ENCODE measurements at places on chromosomes 4 and X.
A peak's percentile ranks its signal among the peaks of the same experiment; 100 is the strongest.

- DNase-seq = peak; percentile 56
These were observed 36.9 kb downstream of the STARD8 start for GRCh38 chrX:68684291-68684918.

DNA sequence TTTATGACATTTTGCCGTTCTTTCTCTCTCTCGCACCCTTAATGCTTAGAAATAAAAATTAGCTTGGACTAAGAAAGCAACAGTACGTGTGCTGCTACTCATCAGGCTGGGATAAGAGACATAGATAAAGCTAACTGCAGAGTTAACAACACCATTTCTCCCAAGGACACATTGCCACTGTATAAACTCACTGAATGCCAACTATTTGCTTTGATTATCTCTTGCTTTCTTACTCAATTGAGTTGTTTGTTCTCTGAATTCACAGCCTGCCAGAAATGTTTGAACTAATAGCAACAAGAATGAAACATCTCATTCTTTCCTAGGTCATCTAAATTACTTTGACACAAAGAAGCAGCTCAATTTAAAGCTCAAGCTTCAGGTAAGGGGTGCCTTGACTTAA is 34.6 kb downstream of the F8 start:
- no peak for DNase-seq

- no peak for DNase-seq
These were observed 254.8 kb downstream of the PCDH10 start for GRCh38 chr4:133403913-133404312.

DNA sequence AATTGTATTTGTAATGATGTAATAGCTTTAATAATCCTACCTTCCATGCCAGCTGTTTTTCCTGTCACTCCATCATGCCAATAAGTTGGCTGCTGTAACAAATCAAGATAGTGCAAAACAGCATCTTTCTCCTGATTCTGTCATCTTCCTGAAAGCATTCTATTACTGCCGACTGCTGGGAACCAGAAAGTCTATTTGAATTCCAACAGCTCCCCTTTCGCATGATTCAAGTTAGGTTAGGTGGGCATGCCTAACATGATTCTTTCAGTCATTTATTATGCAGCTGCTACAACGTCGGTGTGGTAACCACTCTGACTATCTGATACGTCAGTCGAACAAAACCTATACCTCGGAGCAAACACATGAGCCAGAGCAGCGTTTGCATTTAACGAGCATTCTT is 127.9 kb upstream of the DMD start:
- no peak for DNase-seq

- DNase-seq = no peak
These were observed 592.6 kb upstream of the SLIT2 start for GRCh38 chr4:19659101-19659500.

DNA sequence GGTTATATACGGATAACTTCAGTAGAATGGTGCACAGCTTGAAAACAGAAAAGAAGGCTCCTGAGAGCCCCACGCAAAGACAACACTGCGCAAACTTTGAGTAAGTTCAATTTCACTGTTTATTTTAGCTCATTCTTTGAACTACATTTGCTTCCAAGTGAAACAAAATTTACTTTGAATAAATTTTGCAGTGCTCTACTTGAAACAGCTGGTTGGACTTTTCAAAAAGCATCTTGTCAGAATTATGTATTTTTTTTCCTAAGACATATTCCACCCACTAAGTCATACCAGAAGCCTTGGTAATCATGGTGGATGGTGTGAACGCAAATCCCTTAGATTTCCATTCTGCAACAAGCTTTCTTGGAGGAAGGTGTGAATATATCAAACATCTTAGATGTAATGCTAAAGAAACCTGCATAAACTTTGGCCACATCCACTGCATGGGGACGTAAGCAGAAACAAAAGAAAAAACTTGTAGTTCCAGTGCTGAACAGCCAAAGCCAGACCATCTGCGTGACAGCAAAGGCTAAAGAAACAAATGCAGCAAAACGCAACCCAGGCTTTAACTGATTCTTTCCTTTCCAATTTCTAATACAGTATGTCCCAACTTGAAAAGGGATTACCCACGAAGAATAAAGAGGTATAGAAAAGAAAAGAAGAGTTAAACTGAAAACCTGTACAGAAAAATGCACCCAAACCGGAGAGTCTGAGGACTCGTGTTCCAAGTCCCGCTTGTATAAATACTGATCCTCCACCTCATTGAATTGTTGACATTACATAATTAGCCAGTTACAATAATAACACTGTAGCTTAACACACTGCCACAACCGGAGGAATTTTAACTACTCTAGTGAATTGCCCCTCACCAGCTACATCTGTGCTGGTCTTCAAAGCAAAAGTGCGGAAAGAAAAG is 90.9 kb downstream of the SH3RF1 start:
- no peak for DNase-seq

- DNase-seq = no peak
These were observed 96.5 kb downstream of the DCAF12L1 start for GRCh38 chrX:126456136-126456535.

DNA sequence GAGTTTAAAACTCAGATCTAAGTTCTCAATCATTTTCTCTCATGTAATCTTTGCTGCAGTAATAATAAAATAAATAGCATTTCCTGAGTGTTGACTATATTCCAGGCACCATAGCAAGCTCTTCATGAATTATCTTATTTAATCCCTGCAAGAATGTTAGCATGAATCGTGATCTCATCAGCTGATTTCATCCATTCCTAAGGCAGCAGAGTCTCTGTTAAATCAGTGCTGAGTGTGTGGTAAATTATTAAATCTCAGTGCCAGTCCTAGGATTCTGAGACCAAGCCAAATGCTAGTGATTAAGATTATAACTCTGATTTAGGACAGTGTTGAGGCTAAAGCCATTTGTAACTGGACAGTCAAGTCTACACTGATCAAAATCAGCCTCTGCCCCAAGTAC is 240.3 kb upstream of the TAPT1 start:
- no peak for DNase-seq

DNA sequence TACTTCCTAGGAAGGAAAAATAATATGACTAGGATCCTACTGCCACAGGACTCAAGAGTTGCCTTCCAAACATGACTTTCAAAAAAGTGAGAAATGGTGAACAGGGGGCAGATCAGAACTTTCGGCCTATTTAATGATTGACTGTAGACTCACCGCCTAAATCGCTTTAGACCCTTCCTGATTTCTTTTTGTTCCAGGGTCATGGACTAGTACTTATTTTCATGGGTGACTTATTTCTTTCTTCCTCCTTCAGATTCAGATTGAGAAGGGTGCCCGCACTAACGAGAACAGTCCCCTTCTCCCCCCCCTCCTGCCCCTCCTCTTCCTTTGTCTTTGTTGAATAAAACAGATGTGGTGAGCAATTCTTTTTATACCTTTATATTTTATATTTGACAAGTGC is 48.0 kb upstream of the KLHL8 start:
- DNase-seq = no peak

- DNase-seq = peak; percentile 35
These were observed at the start of gene TMEM47 for GRCh38 chrX:34656842-34657725. TMEM47 (minus strand) TSS chrX:34657285; CDS start chrX:34657029, 256 bp downstream.

DNA sequence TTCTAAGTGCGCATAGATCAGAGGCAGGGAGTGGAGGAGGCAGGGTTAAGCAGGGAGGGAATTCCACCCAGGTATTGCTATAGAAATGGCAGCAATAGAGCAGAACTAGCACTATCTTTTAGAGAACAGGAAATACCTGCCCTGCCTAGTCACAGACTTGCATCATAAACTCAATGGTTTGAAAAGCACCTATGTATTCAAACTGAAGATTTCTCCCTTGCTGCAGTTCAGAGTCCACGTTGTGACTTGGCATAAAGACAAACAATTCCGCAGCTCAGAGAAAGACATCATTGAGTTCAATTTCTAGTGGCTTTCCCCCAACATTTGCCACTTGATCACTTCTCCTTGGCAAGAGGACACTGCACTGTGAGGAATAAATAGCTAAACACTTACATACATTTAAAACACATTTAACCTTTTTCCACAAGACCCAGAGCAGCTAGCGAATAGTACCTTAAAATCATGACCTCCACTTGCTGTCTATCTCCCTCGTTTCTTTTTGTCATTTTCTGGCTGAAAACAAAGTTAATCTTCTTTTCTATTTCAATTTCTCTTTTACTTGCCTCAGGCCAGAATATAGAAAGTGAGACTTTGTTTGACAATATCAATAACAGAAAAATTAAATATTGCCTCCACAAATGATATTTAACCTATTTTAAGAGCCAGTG is 42.4 kb downstream of the SLC7A11 start:
- DNase-seq = peak; percentile 21

- DNase-seq = no peak
These were observed 144.1 kb downstream of the FRYL start for GRCh38 chr4:48635980-48636379.

- peak; percentile 38 for DNase-seq
These were observed 127.2 kb downstream of the FBXW7 start for GRCh38 chr4:152408514-152409327.
